HCT116 (cell line): ENCODE measurements at places on chromosomes 4 and X. TPM values are rescaled to one million over a fixed set of nuclear protein-coding genes. Genes with fewer than 3 reads are reported as not detected.

GRID2 gene
- total RNA-seq: not detected

PCDH7 gene
- 65.9 TPM for total RNA-seq

SAGE1 gene
- total RNA-seq: not detected

OPRPN gene
- total RNA-seq: not detected

DNA sequence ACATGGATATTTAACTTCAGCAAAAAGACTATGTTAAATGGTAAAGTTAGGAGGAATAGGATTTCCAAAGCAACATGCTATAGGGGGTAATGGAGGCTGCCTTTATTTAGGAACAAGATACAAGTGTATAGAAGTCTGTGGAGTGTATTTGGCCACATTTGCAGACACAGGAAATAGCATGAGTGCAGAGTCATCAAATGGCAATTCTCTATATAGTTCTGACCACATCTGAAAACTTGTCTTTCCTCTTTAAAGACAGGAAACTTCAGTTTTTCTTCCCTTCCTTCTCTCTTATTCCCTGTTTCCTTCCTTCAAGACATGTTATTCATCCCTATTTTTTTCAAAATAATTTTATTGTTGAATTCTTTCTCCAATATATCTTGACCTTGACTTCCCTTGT is 119.3 kb upstream of the PITX2 start:
- DNase-seq: no peak

GRCh38 chr4:48366611-48367010 is 25.3 kb downstream of the SLAIN2 start:
- DNase-seq: no peak

GRCh38 chr4:152255437-152255836 is 280.5 kb downstream of the FBXW7 start:
- DNase-seq: peak; percentile 48
